ENCODE measurements at places on chromosomes 7 and 10. TPM values are rescaled to one million over a fixed set of nuclear protein-coding genes. Genes with fewer than 3 reads are reported as not detected.

CPXM2 gene
- 2.2 TPM for polyA plus RNA-seq

GIMAP5 gene
- polyA plus RNA-seq = 17.8 TPM

GARIN1A gene
- 2.2 TPM for polyA plus RNA-seq

PTPRN2 gene
- 6.6 TPM for polyA plus RNA-seq

RAPGEF5 gene
- 47.2 TPM for polyA plus RNA-seq

AHR gene
- 74.2 TPM for polyA plus RNA-seq

PDAP1 gene
- polyA plus RNA-seq = 166 TPM

SLC18A3 gene
- polyA plus RNA-seq = not detected

PDE6C gene
- 1.0 TPM for polyA plus RNA-seq

SPDYE6 gene
- 2.3 TPM for polyA plus RNA-seq

SLIT1 gene
- 4.1 TPM for polyA plus RNA-seq

IFIT2 gene
- polyA plus RNA-seq = 8.3 TPM

ACBD7 gene
- 4.4 TPM for polyA plus RNA-seq

RTKN2 gene
- 6.0 TPM for polyA plus RNA-seq

SAMD9 gene
- polyA plus RNA-seq = 10.0 TPM

CLEC2L gene
- polyA plus RNA-seq = not detected

SLC26A4 gene
- 1.0 TPM for polyA plus RNA-seq

FAM24B gene
- 9.0 TPM for polyA plus RNA-seq

CYP3A7 gene
- 1.3 TPM for polyA plus RNA-seq

UTF1 gene
- polyA plus RNA-seq = not detected

ZDHHC6 gene
- polyA plus RNA-seq = 67.4 TPM

KCNH2 gene
- polyA plus RNA-seq = 4.5 TPM

GSTK1 gene
- 105 TPM for polyA plus RNA-seq

MUC3A gene
- polyA plus RNA-seq = 0.70 TPM

SLC16A9 gene
- polyA plus RNA-seq = 46.1 TPM

CTTNBP2 gene
- 22.0 TPM for polyA plus RNA-seq

H2BK1 gene
- polyA plus RNA-seq = 0.35 TPM

KNDC1 gene
- 2.5 TPM for polyA plus RNA-seq

MYO1G gene
- polyA plus RNA-seq = 1.2 TPM

OGDHL gene
- polyA plus RNA-seq = 0.45 TPM

MEOX2 gene
- polyA plus RNA-seq = 135 TPM

SPDYE9 gene
- 0.98 TPM for polyA plus RNA-seq

VWA2 gene
- 24.8 TPM for polyA plus RNA-seq
